NCI-H446 (cell line): ENCODE measurements at places on chromosomes 7 and 10.
A peak's percentile ranks its signal among the peaks of the same experiment; 100 is the strongest.

DNA sequence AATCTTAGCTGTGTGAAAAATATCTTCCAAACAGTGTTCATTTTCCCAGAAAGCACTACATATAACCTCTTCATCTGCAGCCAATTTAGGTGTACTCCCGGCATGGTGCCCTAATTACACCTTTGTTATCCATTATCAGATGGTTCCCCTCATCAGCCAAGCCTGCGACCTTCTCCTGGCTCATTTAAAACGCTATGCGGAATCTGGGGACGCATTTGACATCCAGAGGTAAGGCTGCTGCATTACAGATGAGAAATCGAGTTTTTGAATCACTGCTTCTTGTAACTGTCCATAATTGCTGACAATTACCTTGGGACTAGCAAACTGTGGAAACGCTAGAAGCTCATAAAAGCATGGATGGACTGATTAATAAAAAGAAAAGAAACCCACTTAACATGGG is 109.5 kb downstream of the PARP12 start:
- no peak for DNase-seq

DNA sequence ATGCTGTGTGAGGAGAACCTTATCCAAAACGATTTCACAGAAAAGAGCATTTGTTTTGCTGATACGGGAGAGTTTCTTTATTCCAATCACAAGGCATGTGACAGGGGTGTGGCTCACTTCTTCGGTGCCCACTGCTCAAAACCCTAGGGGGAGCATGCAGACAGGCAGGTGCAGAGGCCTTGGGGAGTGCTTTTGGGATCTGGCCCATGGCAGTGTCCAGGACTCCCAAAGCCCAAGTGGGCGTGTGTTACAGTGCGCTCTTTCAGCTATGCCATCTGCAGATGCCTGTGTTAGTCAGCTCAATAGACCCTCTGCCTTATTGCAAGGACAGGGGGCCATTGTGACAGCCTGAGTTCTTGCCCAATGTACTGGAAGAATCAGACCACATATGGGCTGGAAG is 94.8 kb downstream of the CSTF2T start:
- DNase-seq, result no peak

DNA sequence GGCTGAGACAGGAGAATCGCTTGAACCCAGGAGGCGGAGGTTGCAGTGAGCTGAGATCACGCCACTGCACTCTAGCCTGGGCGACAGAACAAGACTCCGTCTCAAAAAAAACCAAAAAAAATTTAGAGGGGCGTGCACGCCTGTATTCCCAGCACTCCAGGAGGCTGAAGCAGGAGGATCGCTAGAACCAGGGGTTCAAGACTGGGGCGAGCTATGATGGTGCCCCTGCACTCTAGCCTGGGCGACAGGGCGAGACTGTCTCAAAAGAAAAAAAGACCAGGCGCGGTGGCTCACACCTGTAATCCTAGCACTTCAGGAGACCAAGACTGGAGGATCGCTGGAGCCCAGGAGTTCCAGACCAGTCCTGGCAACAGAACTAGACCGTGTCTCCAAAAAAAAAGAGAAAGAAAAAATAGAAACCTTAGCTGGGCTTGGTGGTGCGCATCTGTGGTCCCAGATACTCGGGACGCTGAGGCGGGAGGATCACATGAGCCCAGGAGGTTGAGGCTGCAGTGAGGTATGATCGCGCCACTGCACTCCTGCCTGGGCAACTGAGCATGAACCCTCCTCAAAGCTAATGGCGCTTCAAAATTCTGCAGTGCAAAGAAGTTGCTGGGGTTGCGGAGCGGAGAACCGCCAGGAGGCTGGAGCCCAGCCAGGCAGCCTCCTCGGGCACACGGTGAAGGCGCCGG is 382 bp upstream of the MBLAC1 start:
- DNase-seq, result no peak

DNA sequence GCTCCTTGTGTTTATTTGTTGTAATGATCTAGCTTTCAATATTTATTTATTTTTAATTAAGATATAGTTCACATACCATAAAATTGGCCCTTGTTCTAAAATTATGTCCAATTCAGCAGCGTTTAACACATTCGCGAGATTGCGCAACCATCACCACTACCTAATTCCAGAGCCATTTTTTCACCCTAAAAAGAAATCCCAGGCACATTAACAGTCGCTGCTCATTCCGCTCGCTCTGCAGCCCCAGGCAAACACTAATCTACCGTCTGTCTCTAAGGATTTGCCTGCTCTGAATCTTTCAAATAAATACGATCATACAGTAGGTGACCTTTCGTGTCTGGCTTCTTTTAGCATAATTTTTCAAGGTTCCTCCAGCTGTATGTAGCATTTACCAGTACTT is 616.7 kb downstream of the CALN1 start:
- no peak for DNase-seq

DNA sequence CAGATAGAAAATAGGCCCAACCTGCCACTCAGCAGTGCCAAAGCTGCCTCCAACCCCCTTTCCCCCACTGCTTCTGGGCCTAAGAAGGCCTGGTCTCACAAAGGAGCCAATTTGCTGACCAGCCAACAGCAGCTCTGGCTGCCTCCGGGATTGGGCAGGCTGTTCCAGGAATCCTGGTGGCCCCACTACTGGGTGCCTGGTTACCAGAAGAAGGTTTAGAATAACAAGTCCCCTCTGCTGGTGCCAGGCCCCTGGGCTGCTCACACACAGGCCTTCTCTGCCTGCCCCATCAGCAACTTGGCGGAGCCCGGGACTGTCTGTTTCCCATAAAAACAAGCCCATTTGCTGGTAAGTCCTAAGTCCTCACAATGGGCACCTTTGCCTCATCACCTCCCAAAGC is 1.2 kb downstream of the PHKG1 start:
- peak; percentile 65 for DNase-seq

GRCh38 chr7:69599955-69600709 is 1.9 kb downstream of the AUTS2 start:
- DNase-seq, result no peak

DNA sequence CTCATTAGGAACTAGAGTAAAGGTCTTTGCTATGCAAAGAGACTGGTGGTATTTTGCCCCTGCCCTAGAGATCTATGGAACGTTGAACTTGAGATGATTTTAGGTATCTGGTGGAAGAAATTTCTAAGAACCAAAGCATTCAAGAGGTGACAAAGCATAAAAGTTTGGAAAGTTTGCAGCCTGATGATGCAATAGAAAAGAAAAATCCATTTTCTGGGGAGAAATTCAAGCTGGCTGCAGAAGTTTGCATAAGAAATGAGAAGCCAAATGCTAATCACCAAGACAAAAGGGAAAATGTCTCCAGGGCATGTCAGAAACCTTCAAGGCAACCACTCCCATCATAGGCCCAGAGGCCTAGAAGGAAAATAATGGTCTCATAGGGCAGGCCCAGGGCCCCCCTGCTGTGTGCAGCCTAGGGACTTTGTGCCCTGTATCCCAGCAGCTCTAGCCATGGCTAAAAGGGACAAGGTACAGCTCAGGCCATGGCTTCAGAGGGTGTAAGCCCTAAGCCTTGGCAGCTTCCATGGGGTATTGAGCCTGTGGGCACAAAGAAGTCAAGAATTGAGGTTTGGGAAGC is 16.5 kb downstream of the TFPI2 start:
- DNase-seq, result no peak

- no peak for DNase-seq
Observed at GRCh38 chr10:58064714-58065528, 202.8 kb downstream of the IPMK start.

GRCh38 chr7:49400891-49401550 is 372.4 kb upstream of the VWC2 start:
- DNase-seq, result peak; percentile 43

DNA sequence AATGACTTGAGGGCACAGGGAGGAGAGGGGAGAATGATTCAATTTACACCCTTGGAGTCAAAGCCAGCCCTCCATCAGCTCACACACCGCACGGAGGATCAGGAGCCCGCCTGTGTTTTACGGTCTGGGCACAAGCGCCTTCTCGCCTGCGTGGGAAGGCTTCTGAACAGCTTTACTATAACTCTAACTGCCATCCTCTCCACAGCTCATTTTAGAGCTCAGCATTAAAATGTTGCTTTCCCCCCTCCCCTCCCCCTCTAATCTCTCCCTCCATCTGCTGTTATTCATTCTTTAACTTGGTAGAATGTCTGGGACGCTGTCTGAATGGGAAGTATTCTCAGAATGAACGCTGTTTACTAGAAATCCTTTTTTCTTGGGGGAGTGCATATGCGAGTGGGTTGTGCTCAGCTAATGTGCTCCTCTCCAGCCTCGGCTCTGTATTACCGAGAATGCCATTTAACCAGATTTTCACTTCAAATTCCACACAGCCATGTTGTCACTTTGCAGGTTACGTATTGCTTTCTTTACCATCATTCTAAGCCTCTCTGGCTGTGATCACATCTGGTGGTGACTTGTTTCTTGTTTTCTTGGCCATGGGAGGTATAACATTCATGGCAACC is 140.1 kb downstream of the GFRA1 start:
- no peak for DNase-seq

DNA sequence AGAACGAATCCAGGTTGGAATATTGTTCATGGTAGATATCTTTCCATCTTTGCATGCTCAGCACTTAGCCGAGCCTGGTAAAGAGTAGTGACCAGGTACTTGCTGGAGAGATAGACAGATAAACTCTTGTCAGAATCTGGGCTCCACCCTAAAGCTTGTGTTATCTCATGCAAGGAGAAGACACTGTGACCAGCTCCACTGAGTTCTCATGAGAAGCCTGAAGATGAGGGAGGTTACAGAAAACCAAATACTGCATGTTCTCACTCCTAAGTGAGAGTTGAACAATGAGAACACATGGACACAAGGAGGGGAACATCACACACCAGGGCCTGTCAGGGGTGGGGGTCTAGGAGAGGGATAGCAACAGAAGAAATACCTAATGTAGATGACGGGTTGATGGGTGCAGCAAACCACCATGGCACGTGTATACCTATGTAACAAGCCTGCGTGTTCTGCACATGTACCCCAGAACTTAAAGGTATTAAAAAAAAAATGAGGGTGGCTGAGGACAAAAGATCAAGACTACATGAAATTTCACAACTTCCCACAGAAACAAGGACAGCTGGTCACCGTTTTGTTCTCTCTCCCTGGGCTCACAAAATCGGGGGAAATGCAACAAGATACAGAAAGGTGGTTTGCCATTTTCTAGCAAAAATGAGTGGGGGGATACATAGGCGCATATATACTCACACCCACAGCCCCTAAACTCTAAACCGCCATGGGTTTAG is 17.4 kb downstream of the DLG5 start:
- no peak for DNase-seq

- DNase-seq, result no peak
Observed at GRCh38 chr7:104933022-104933421, 81.0 kb upstream of the KMT2E start.

DNA sequence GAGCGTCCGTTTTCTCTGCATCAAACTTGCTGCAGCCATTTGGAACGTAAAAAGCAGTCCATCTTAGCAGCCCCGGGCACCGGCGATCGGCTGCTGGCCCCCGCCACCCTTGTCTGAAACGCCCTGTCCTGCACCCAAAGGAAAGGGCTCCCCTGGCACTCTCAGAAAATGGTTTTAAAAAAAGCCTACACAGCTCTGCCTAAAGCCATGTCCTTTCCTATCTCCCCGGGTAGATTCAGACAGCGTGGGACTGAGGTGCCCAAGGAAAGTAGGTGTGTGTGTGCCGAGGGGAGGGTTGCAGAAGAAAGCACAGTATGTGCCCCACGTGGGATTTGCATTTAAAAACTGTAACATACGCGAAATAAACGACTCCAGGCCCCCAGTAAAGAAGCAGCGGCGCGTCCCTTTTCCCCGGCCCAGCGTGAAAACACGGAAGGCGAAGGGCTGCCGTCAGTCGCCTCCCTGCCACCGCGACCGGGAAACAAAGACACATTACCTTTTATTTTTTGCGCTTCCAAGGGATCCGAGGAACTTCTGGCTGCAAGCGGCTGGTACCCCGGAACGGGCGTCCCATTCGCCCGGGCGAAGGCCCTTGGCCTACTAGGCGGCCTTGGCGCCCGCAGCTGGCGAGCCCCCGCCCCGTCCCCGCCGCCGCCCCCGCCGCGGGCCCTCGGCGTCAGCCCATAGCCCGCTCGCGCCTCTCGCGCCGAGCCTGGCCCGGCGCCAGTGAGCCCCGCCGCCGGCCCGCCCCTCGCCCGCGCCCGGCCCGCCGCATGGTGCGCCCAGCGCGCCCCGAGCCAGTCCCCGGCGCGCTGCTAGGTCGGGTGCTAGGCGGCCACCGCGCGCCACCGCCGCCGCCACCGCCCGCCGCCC is 304.6 kb downstream of the PRPF18 start:
- DNase-seq, result no peak

- DNase-seq, result no peak
Observed at GRCh38 chr7:117195361-117196029, 127.4 kb downstream of the WNT2 start.

GRCh38 chr7:70353946-70354335 is 755.7 kb downstream of the AUTS2 start:
- no peak for DNase-seq

DNA sequence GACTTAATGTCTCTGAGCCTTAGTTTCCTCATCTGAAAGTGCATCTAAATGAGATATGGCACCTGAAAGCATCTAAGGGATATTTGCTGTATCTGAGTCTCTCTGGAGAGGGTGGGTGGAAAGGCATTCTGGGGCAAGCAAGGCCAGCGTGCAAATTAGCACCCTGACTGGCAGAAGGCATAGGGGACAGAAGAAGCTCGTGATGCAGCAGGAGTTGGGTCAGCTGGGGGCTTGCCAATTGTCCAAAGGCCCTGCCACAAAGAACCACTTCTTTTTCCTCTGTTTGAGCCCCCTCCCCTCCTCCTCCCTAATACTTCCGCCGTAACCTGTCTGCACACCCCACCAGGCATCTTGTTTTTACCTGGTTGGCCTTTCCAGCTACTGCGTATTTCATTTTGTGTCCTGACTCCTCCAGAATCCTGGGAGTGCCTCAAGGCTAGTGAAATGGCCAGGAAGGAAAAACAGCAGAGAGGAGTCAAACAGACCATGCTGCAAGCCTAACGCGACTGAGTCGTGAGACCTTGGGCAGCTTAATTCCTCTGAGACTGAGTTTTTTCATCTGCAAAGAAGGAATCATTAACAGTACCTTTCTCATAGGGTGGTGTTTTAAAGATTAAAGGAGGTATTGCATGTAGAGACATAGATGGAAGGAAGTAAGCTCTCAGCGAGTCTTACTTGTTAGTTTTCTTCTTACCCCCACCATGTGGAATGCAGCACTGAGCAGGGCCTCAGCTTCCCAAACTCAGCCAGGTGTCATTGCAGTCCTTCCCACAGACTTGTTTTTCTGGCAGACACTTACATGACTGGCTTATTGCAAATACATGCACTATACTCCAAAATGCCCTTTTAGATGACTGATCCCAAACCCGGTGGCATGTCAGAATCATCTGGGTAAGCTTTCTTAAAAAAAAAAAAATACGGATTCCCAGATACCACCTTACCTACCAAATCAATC is 49.1 kb upstream of the MXI1 start:
- DNase-seq, result no peak

DNA sequence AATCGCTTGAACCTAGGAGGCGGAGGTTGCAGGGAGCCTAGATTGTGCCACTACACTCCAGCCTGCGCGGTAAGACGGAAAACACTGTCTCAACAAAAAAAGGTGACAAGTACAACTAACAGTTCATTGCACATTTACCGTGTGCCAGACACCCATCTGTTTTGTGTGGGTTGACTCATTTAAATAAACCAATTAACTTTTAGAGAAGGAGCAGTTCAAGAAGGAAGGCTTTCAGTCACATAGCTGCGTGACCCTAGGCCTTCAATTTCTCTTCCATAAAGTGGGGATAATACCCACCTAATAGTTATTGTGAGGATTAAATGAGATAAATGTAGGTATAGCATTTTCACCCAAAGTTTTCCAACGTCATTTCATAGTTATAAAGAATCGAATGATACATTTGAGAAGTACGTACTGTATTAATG is 52.3 kb upstream of the KDM7A start:
- DNase-seq, result no peak

GRCh38 chr7:5291301-5291700 is 8.6 kb downstream of the SLC29A4 start:
- no peak for DNase-seq
